ENCODE measurements at places on chromosomes 7 and 10.

- DNase-seq = no peak
Observed at GRCh38 chr7:122329145-122329802, 24.7 kb upstream of the FEZF1 start.

DNA sequence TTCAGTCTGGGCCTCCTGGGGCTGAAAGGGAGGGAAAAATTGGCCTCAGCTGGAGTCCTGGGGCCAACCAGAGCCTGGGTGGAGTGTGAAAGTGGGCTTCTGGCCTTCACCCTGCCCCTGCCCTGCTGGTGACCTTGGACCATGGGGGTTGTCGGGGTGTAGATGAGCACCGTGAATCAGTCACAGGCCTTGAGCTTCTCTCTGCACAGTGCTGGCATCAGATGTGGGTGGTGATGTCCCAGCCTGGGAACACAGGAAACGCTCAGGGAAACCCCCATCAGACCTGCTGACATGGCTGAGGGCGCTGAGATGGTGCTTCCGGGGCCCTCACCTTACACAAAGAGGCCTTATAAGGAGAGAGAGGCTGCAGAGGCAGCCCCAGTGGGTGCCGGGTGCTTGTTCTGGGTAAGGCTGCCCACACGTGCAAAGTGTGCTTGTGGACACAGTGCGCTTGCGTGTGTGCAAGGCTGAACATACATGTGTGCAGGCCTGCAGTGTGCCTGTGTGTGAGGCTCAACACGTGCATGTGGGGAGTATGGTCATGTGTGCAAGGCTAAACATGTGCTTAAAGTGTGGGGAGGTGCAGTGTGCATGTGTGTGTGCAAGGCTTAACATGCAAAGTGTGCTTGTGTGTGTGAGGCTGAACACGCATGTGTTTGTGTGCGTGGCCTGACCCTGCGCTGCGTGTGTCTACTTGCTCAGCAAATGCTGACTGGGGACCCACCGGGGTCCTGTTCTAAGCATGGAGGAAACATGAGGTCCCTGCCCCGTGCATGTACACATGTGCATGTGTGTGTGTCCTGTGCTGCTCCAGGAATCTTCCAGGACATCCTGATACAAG is 6.5 kb downstream of the ARPC1B start:
- no peak for DNase-seq

GRCh38 chr7:120609136-120609753 is 248.7 kb downstream of the TSPAN12 start:
- no peak for DNase-seq

DNA sequence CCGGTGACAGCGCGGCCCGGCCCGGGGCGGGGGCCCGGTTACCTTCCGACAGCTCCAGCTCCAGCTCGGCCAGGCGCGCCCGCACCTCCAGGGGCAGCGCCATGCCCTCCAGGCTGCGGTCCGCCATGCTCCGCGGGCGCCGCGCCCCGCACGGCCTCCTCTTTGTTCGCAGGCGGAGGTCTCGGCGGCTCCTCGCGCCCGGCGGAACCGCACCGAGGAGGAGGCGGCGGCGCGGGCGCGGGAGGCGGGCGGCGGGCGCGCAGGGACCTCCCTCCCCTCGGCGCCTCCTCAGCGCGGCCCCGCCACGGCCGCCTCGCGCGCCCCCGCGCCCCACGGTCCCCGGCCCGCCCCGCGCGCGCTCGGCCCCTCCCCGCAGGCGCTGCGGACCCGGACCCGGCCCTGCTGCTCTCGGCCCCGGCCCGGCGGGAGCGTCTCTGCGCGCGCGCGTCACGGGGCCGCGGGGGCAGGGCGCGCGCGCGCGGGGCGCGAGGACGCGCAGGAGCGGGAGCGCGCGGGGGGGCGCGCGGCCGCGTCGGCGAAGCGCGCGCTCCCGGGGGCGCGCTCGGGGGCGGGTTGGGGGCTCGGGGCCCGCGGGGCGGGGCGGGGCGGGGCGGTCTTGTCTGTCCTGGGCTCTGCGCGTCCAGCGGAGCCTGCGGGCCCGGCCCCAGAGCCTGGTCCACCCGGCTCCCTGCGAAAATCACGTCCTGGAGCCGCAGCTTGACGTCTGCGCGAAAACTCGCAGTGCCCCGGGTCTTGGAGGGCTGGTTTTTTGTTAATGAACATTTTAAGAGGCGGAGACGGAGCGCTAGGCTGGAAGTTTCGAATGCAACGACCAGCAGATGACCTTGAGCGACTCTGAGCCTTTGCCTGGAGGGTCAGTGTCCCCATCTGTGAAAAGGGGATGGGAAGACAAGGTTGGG is at the start of gene DIP2C:
Gene DIP2C (minus strand): TSS at position 217 of the 920 bp plus-strand sequence. CDS start 90 bp downstream, at position 127.
- peak; percentile 33 for DNase-seq

DNA sequence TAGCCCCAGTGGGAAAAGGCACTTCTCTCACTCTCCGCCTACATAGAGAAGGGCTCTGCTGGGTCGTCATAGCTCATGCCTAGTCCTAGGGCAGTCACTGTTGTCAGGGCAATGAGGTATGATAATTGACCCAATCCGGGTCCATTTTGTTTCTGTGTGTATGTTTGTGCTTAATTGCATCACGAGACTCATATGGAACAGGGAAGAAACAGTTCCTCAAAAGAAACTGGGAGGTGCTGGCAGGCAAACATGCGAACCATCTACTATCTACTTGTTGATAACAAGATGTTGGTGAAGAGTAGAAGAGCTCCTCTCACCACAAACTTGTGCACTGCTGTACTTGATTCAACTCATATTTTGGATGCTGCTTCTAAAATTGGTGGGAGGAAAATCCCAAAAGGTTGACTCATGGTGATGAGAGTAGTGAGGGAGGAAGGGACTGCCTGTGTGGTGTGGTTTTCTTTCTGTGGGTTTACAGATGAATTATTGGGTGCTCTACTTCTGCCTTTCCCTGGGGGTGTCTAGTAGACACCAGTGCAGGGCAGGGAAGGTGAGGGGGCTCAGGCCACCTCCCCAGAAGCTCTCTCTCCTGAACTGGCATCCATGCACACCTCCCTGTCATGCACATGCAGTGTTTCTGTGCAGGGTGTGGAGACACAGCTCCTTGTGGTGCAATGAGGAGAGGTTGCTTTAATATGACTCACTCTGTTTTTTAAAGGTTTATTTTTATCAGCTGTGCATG is 29.4 kb downstream of the LSMEM1 start:
- DNase-seq = no peak

- no peak for DNase-seq
Observed at GRCh38 chr10:37754538-37755323, 102.7 kb downstream of the ZNF248 start.

DNA sequence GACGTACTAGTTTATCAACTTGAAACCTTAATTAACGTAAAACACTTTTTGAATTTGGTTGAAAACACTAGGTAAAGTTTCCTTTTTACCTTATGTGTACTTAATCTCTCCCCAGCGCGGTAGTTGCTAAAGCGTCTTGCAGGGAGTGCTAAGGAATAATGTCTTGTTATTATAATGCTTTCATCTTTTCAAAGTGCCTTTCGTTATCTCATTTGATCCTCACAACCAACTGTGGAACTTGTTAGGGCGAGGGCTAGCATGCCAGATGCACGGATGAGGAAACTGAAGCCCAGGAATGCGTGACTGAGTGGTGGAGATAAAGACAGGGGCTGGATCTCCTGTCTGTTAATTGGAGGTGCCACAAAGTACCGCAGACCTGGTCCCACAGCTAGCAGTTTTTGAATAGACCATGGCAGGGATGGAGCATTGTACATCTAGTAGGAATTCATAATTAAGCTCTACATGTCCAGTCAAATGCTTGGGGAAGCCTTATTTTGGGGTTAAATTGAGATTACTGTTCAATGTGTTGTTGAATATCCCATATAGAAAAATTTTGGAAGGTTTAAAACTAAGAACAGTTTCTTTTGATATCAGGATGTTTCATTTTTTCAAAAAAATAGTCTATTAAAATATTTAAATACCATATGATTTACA is 234.3 kb downstream of the SH2D4B start:
- DNase-seq = no peak

DNA sequence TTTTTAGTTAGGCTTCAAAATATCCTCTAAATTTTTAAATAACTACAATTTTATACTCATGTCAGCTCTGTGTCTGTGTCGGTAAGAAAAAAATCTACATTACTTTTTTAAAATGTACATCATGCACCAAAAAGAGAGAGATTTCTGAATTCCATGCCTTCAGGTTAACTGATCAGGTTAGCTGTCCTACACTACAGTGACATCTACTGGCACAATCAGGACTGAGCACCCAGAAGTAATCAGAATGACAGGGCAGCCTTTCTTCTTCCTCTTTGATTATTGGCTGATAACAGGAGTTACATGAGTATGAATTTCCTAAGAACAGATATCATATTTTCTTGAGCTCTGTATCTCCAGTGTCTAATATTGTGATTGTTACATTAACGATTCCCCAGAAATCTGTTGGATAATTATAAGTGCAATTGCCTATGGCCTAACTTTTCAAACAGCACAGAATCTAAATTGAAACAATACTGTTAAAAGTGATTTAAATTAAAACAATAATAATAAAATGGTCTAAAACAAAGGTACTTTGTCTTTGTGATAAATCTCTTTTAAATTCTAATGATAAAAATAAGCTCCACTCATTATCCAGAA is 41.8 kb upstream of the HYCC1 start:
- no peak for DNase-seq

- no peak for DNase-seq
Observed at GRCh38 chr10:76036962-76037361, 605.5 kb downstream of the LRMDA start.

DNA sequence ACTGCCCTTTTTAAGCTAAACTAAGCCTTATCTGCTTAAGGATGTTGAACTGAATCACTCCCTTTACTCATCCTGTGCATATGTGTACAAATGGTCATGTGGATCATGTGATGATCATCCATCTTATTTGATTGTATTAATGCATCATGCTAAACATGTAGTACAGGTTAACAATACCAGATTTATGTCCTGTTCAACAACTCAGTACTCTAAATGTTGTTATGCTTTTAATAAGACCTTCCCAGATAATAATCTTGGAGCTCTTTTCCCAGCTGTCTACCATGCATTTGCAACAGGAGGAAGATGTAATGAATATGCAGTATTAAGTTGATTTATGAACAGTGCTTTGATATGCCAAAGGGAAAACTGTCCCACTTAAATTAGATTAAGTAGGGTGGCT is 318.0 kb downstream of the BICC1 start:
- no peak for DNase-seq

DNA sequence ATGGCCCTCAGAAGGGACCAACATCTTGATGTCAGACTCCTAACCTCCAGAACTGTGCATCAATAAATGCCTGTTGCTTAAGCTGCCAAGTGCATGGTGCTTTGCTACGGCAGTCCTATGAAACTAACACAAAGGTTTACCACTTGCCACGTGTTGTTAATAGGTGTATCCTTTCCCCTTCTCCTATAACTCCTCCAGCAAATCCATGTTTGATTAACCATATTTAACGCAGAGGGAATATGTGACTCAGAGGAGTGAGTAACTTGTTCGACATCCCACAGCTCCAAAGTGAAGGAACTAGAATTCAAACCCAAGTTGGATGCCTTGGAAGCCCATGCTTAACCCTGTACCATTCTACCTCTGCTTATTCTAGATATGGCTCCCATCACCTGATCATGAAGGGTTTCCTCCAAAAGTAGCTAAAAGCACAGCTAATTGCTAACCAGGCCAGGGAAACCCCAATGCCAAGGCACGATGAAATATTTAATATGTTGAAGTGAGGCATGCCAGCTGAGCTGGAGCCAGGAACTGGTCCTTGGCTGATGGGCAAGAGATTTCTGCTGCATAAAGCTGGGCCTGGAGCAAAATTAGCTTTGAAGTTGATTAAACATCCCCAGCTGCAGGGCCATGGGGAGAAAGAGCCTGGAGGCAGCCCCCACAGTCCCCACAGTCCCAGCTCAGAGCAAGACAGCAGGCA is 131.9 kb downstream of the C10orf90 start:
- DNase-seq = no peak

GRCh38 chr7:130908345-130909160 is 174.5 kb upstream of the KLF14 start:
- DNase-seq = no peak

GRCh38 chr10:62022830-62023229 is 121.3 kb downstream of the ARID5B start:
- DNase-seq = no peak

GRCh38 chr7:130305433-130306042 is 12.6 kb downstream of the CPA4 start:
- DNase-seq = no peak

- no peak for DNase-seq
Observed at GRCh38 chr10:24851629-24852028, 100.8 kb downstream of the PRTFDC1 start.

- no peak for DNase-seq
Observed at GRCh38 chr7:78218876-78219275, 420.3 kb downstream of the PHTF2 start.

DNA sequence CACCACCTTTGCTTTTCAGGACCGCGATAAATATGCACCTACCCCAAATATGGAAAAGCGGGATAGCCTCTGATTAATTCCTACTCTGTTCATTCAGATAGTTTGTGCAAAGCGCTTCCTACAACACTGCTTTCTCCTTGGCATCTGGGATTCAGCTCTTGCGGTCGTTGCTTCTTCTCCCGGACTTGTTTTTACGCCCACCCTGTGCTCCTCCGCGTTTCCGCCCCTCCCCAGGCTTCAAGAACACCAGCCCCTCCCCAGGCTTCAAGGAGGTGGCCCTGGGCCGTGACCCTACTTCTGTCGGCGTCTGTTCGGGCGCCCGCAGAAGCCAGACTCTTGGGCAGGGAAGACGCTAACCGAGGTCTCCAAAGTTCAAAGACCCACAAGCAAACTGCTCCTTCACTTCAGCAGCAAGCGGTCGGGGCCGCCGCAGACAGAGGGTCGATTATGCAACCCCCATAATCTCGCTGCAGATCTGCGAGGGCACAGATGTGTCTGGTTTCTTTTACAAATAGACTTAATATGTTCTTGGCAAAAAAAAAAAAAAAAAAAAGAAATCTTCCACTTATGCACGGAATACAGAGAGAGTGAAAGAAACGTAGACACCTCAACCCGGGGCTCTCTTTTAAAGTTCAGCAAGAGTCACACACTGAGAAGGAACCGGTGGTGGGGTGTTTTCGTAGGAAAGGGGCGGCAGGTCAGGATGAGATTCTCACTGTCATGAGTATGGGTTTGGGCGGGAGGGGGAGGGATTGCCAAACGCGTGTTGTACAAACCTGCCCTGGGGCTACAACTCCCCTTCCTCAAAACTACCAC is 1.9 kb downstream of the DLX5 start:
- DNase-seq = no peak

DNA sequence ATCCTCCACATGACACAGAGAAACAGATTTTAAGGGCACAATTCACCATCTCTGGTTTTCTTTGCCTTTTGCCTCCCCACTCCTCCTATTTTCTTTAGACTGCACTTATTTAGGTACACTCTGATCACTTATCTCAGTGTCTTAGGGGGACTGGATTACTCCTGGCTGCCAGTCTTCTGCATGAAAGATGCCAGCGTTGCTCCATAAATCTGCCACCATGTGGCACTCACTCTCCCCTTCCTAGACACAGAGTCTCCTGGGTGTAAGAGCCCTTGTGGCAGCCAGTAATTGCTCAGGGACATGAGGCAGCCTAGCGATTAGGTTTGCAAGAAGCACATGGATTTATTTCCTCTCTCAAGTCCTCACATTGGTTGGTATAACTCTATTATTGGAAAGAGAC is 34.5 kb upstream of the RBM20 start:
- no peak for DNase-seq

GRCh38 chr10:74728225-74728624 is 98.2 kb upstream of the KAT6B start:
- DNase-seq = no peak

GRCh38 chr10:84360637-84361365 is 32.4 kb downstream of the CCSER2 start:
- DNase-seq = no peak

GRCh38 chr10:61063034-61063433 is 119.0 kb upstream of the RHOBTB1 start:
- DNase-seq = no peak

Data from NCI-H1048 (cell line).